NCI-H69 (cell line): ENCODE measurements at places on chromosomes 7 and 10.

- DNase-seq, result peak; percentile 74
Observed at GRCh38 chr7:133060004-133060403, 21.9 kb downstream of the CHCHD3 start.

DNA sequence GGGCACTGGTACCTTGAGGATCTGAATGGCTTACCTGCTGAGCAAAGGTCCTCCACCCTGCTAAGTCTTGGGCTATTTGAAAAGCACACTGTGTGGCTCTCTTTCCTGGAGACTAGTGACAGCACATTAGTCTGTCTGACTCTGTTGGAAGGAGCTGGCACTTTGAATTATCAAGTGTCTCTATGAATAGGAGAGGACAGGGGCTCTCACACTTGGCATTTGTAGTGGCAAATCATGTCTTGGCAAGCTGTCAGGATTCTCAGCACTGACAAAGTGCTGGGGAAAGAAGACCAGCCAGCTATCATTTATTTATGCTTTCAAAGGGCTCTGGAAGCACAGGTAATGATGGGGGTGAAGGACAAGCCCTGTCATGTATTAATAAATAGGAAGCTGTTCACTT, 62.8 kb downstream of the MTPN start:
- peak; percentile 73 for DNase-seq

DNA sequence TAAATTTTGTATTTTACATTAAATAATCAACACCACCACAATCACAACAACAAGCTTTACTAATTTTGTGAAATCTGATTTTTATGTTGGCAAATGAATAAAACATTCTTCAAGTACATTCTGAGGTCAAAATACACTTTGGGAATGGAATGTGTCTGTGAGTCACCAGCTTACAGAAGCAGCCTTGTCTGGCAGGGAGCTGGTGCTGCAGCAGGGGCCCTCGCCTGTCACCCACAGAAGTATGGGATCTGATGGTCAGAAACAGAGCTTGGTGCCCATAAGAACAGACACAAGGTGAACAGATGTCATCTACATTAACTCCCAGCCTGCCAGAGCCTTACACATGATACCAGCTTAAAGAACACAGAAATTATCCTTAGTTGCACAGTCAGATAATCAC, 496.9 kb downstream of the CCSER2 start:
- DNase-seq, result peak; percentile 54

DNA sequence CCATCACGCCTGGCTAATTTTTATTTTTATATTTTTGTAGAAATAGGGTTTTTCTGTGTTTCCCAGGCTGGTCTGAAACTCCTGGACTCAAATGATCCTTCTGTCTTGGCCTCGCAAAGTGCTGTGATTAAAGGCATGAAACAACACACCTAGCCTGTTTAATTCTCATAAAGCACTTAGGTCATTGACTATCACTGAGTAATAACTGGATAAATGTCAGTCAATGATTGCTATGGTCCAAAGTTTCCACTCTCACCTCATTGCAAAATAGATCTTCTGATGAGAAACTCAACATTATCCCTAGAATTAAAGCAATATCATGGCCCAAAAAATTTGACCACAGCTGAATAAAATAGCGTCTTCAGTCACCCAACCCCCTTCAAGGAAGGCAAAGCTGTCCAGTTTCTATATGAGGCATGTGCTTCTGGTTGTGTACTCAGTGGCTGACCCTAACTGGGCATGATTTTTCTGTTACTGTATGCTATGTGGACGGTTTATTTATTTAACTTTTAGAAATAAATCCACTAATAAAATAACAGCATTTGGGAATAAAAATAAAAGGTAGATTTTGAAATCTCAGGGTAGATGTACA, 86.5 kb upstream of the LRRN3 start:
- no peak for DNase-seq

- DNase-seq, result no peak
Observed at GRCh38 chr10:81575036-81575435, 300.0 kb upstream of the NRG3 start.

DNA sequence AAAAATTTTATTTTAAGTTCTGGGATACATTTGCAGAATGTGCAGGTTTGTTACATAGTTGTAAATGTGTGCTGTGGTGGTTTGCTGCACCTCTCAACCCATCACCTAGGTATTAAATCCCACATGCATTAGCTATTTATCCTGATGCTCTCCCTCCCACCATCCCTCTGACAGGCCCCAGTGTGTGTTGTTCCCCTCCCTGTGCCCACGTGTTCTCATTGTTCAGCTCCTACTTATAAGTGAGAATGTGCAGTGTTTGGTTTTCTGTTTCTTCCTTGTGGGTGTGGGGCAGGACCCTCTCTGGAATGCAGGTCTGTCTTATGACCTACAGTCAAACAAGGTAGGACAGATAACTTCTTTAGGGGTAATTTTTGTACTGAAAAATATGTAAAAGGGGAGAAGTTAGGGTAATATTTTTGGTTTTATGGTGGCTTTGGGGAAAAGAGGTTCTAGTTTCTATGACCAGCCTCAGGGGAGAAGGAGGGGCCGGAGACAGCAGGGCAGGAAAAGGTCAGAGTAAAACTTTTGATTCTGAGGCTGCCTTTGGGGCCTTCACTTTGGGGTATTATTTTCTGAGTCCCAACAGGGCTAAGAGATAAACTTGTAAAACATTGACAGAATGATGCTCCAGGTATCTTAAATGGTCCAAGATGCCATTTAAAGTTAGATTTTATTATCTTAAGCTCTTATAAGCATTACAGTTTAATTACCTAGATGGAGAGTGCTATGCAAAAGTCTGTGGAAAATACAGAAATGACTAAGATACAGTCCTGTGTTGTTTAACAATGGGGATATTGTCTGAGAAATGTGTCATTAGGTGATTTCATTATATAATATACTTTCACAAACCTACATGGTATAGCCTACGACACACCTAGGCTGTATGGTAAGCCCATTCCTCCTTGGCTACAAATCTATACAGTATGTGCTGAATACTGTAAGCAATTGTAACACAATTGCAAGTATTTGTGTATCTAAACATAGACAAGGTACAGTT, 354.8 kb downstream of the ABCA13 start:
- no peak for DNase-seq

GRCh38 chr7:137956183-137956582, 45.7 kb downstream of the CREB3L2 start:
- no peak for DNase-seq

- DNase-seq, result peak; percentile 63
Observed at GRCh38 chr7:100486753-100487446, 3.2 kb downstream of the NYAP1 start.

GRCh38 chr10:63977329-63977923, 456.2 kb downstream of the REEP3 start:
- DNase-seq, result peak; percentile 46

DNA sequence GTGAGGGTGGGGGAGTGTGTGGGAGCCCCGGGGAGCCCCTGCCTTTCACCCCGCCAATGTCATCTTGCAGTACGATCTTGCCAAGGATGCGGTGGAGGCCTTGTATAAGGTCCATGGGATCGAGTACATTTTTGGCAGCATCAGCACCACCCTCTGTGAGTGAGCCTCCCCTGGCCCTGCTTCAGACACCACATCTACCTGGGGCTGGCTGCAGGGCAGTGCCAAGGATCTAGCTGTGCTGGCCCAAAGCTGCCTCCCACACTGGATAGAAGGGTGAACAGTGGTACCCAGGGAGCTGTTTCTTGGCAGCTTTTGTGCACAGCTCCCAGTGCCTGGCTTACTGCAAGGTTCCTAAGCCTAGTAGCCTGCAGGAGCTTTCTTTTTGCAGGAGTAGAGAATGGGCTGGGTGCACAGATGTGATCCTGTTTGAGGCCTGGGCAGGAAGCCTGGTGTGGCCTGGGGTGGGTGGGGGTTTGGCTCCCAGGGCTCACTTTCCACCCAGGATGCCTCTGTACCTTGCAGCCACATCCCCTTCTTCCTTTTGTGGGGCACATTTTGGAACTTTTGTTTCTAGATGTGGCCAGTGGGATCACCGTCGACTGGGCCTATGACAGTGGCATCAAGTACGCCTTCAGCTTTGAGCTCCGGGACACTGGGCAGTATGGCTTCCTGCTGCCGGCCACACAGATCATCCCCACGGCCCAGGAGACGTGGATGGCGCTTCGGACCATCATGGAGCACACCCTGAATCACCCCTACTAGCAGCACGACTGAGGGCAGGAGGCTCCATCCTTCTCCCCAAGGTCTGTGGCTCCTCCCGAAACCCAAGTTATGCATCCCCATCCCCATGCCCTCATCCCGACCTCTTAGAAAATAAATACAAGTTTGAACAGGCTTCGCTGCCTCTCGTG, 12.2 kb upstream of the CPA1 start:
- no peak for DNase-seq

DNA sequence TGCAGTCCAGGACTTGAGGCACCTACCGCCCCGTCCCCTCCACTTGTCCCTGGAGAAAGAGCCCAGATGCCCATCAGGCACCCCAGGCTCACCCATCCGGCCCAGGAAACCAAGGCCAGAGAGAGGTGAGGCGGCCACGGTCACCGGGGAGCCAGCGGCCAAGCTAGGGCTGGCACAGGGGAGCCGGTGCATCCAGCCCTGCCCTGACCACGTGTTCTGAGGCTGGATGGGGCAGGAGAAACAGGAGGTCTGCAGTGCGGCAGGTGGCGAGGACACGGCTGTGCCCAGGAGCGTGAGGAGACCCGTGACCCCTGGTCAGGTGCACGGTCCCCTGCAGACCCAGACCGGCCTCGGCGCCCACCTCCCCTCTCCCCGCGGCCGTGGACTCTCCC, 27.6 kb downstream of the UNCX start:
- DNase-seq, result no peak

GRCh38 chr7:152663931-152664330, 12.0 kb downstream of the XRCC2 start:
- DNase-seq, result no peak
